DMS53 (cell line): ENCODE measurements at places on chromosomes 1 and 21.

DNA sequence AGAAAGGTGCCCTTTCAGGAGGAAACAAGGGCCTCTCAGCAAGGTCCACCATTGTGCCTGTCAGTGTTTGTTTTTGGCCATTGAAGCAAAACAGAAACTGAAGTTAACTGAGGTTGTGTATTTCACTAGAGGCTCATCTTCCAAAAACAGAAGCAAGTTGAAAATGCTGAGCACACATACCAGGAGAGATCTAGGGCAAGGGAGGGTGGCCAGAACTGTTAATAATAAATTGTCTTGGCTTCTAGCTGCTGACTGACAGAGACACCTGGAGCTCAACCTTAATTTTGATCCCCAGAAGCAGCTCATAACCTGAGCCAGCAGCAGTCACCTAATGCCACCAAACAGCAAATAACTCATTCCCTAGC, 5.2 kb downstream of the AGMAT start:
- no peak for DNase-seq

- DNase-seq: no peak
These were observed 65.4 kb upstream of the PODN start for GRCh38 chr1:52996653-52997052.

- DNase-seq: peak; percentile 49
These were observed 1.0 kb downstream of the TMEM59 start for GRCh38 chr1:54051933-54052430.

- no peak for DNase-seq
These were observed 151.2 kb upstream of the TNR start for GRCh38 chr1:175894581-175894980.

GRCh38 chr1:101311146-101311920, 74.5 kb downstream of the S1PR1 start:
- DNase-seq: no peak

DNA sequence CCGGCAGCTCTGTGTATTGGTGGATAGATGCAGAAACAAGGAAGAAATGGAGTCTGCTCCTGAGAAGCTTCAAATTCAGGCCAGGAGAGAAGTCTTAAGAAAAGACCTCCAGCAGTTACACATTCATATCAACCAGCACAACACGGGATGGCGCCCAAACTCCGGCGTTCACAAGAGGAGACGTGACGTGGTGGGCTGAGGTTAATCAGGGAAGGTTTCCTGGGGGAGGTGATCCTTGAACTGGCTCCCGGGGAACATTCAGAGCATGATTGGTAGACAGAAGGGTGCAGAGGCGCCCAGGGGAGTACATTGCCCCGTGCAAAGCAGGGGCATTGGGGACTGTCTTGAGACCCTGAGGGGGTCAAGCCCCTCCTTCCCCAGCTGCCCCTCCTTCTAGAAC, 27.7 kb upstream of the SPSB1 start:
- no peak for DNase-seq

DNA sequence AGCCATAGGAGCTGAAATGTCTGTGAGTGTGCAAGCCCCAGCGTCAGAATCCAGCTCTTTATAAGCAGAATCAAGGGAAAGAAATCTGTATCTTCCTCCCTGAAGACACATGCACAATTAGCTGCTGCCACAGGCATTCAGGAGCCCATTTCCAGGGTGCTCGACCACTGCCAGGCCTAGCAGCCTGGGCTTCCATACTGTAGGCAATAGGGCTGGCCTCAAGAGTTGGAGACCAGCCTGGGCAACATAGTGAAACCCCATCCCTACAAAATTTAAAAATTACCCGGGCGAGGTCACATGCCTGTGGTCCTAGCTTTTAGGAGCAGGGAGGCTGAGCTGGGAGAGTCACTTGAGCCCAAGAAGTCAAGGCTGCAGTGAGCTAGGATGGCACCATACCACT, 41.0 kb downstream of the NEK2 start:
- no peak for DNase-seq

DNA sequence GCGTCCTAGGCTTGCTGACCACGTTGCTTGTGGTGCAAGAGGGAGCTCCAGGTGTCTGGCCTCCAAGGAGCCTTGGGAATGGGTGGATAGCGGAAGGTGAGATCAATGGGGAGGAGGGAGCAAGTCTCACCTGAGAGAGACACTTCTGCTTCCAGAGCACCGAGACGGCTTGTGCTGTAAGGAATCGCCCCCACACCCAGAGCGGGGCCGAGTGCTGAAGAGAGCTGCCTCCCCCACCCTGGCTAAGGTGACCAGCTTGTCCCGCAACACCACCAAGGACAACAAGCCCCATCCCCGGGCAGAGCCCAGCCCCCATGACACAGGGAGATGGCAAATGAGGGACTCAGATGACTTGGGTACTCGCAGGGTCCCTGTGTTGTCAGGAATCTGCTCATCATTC, 485.6 kb downstream of the NPHP4 start:
- no peak for DNase-seq
